Choroid plexus epithelial cell (primary cell): ENCODE measurements at places on chromosomes 11 and 22.

DNA sequence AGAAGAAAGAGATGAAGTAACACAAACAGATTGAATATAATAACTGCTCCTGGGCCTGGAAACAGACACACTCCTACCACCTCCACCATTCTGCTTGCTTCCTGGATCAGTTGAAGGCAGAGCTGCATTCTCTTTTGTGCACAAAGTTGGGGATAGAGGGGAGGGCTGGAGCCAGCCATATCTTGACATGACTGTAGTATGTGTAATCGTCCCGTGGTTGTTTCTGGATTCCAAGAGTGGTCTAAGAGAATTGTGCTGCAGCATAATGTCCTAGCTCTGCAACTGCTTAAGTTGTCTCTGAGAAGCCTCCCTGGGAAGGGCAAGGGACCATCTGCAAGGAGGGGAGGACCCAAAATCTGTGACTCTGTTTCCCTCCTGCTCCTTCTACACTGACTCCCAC lies 3.2 kb downstream of the CRY2 start:
- peak; percentile 21 for DNase-seq

DNA sequence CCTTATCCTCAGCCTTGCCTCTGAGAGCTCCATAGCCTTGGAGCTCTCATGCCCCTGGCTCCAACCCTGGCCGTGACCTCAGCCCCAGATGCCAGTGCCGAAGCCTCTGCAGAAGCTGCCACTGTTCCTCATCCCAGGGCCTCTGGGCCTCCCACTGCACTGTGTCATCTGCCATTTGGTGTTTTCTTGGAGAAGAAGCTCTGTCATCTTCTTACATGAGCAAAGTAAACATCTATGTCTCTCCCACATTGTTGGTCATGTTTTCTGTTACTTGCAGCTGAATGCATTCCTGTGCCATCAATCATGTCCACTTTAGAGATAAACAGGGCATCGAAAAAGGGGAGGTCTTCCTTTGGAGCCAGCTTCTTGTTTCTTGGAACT lies 45.0 kb upstream of the FTH1 start:
- DNase-seq: peak; percentile 43

DNA sequence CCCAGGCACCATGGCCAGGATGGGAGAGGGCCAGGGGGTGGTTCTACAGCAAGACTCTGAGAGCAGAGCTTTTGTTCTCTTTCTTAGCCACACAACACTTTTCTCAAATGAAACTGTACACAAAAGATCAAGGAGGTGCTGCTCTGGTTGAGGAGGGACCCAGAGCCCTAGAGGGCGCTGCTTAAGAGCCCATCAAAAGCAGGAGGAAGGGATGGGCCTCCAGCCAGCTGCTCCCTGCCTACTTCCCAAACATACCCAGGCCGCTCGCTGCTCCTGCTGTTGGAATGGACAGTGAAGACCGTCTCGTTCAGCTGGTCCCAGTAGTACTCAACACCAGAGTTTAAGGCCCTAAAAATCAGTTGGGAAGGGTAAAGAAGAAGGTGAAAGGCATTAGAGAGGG lies 18.4 kb upstream of the CHRM4 start:
- peak; percentile 52 for DNase-seq

GRCh38 chr11:103949781-103950180 lies 86.7 kb upstream of the DDI1 start:
- peak; percentile 71 for DNase-seq

- no peak for DNase-seq
Measured at GRCh38 chr11:70250876-70251658, 19.4 kb upstream of the PPFIA1 start.

DNA sequence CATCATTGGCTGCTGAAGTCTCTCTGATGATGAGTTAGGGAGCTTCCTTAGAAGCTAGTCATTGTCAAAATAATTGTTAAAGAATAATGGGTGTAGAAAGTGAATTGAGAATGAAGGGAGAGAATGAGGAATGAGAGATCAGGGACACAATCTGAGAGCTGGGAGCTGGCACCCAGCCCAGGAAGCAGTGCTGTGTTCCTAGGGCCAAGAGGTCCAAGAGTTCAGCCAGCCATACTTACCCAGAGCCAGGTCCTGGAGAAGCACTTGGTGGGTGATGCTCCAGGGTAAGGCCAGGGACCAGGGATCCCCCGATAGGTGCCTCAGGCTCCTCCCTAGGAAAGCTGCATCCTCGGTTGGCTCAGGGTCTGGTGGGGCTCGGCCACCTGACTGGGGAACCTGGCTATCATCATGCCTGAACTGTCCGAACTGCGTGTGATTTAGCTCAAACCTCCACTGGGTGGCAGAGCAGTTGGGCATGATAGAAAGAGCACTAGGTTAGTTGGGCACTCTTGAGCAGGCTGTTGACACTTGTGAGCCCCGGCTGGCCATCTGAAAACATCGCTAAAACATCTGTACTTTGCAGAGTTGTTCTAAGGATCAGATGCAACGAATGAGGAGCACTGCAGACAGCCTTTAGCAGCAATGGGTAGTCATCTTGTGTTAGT lies 123.9 kb upstream of the NCAM1 start:
- peak; percentile 2 for DNase-seq

DNA sequence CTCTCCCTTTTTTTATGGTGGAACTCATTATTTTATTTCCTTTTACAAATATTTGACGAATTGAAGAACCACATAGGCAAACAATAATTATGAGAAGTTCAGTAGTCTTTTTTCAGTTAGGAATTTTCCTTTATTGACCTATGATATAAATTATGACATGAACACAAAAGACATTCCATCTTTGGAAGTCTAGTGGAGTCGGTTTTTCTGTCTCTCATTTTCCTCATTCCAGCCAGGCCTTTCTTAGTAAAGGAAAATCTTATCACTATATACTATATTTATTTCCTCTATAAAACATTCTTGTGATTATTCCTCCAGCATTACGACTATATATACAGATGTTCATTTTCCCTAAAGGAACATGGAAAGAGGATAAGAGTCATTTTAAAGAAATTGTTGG lies 1046.1 kb downstream of the DLG2 start:
- no peak for DNase-seq

GRCh38 chr22:23180893-23181720 lies 798 bp downstream of the BCR start:
- DNase-seq: no peak

DNA sequence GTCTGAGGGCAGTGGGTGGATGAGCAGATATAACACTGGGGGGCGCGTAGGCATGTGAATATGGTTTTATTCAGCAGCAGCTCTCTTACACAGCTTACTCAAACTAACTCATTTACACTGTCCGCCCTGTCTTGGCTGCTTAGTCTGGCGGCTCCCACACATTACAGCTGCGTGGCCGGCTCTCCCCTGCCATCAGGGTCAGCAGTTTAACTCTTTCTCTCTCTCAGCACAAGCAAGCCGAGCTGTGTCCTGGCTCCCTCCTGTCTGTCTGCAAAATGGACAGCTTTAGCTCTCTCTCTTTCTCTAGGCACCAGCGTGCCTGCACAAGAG lies 1310.1 kb upstream of the RAG2 start:
- no peak for DNase-seq

DNA sequence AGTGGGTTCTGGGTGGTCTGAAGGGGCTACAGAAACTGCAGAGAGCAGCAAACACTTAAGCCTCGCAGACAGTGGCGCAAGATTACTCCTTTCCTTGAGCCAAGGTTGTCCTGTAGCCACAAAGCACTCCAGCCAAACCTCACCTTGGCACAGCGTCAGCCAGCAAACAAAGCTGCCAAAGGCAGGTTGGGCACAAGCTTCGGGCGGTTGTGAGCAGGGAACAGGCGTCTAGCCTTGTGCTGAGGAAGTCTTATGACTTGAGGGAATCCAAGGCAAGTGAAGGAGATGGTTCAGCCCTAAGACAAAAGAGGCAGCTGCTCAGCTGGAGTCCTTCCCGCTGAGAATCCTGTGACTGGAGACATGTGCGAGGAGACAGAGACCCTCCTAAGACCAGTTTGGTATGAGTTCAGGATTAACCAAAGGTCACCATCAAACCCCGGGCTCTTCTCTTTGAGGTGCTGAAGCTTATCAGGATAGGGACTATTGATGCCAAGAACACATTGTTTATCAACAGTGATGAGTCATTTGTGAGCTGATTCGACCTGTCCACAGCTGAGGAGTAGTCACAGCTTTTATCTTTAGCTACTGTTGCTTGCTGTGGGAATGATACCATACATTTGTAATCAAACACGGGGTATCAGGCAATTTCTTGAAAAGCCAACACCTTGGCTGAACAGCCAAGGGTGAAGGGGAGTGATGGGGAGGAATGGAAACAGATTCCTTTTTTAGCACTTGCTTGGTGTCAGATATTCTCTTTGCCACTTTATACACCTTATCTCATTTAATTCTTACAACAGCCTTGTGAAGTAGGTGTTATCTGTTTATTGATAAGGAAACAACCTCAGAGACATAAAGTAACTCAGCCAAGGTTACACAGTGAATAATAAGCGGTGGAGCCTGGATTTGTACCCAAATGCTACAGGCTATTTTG lies 4.6 kb downstream of the ADM start:
- peak; percentile 93 for DNase-seq

- no peak for DNase-seq
Measured at GRCh38 chr11:32616903-32617302, 33.3 kb downstream of the EIF3M start.

DNA sequence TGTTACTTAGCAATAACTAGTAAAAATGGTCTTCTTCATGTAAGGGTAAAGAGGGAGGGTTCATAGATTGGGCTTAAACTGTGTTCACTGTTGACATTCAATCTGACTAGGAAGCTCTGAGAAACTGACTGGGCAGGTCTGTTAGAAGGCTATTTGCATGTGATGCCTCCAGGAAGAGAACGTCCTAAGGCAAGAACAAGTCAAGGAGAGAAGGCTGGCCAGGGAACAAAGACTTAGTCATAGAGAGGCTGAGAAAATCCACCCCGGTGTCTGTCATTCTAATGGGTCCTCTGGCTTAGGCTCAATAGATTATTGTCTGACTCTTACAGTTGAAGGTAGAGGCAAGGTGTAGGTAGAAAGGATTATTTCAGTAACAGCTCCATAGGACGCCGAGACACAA lies 50.3 kb upstream of the CD44 start:
- peak; percentile 43 for DNase-seq

DNA sequence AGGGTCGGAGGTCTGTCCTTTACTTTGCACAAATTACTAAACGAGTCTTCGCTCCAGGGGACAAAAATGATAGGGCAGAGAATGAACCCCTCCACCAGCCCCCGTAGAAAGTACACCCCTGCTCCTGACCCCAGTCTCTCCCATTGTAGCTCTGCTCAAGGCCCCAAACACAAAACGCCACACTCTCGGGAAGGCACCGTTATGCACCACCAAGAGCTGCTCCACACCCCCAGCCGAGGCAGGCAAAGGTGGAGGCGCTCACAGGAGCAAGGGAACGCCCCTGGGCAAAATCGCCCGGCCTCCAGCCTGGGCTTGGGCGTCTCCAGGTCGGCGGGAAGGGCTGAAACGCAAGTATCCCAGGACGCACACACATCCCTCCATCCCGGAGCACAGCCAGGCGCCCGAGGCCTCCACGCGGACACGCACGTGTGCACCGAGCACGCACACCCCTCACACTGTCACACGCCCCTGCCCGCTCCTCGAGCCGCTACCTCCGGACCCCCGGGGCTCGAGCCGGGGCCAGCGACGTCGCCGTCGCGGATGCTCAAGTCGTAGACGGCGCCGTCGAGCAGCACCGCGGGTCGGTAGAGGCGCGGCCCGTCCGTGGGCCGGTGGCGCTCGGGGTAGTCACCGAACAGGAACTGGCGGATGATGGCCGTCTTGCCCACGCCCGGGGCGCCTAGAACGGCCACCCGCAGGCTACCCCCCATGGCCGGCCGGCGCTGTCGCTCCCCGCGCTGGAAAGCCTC lies 786 bp downstream of the RASL10A start:
- no peak for DNase-seq

- DNase-seq: no peak
Measured at GRCh38 chr11:112522536-112522935, 261.9 kb upstream of the PLET1 start.

- DNase-seq: no peak
Measured at GRCh38 chr22:30566125-30566524, 8.3 kb downstream of the GAL3ST1 start.

DNA sequence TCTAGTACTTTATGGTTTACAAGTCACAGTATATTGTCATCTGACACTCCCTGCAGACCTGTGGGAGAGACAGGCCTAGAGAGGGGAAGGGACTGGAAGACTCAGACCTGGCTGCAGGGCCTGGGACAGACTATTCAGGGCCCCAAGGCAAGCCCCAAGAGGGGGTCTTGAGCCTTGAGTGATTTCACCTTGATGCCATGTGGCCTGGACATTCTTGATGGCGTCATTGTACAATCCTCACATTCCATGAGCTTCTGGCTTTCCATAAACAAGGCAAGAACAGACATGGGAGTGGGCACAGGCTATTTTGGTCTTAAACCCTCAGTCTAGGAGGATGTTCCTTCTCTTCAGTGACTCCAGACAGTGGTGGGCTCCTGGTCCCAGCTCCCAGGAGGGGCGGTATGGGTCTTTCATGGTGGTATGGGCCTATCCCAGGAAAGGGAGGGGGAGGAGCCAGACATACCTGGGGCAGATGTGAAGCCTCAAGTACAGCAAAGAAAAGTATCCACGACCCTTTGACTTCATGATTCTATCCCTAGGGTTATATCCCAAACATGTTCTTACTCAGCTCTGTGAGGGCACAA lies 1.8 kb upstream of the TBC1D10A start:
- no peak for DNase-seq

GRCh38 chr11:118427707-118428106 lies 8.6 kb upstream of the KMT2A start:
- DNase-seq: no peak

DNA sequence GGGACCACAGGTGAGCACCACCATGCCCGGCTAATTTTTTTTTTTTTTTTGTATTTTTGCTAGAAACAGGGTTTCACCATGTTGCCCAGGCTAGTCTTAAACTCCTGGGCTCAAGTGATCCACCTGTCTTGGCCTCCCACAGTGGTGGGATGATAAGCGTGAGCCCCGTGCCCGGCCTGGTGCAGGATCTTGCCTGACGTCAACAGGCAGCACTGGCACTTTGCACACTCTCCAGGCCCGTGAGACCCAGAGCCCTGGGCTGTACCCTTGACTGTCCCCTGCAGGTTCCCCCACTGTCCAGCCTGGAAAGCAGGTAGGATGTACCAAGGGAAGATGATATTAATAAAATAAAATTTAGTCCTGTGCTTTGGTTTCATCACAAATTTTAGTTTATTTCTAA lies 29.1 kb upstream of the PANX2 start:
- no peak for DNase-seq
